ENCODE measurements at places on chromosomes 1 and 21.

DNA sequence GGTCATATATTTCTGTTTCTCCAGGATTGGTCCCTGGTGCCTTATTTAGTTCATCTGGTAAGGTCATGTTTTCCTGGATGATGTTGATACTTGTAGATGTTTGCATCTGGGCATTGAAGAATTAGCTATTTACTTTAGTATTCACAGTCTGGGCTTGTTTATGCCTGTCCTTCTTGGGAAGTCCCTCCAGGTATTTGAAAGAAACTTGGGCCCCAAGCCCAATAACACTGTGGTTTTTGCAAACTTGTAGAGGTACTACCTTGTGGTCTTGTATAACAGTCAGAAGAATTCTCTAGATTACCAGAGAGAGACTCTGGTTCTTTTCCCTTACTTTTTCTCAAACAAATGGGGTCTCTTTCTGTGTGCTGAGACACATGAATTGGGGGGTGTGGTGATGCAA, 251.4 kb upstream of the B3GALT2 start:
- no peak for DNase-seq

DNA sequence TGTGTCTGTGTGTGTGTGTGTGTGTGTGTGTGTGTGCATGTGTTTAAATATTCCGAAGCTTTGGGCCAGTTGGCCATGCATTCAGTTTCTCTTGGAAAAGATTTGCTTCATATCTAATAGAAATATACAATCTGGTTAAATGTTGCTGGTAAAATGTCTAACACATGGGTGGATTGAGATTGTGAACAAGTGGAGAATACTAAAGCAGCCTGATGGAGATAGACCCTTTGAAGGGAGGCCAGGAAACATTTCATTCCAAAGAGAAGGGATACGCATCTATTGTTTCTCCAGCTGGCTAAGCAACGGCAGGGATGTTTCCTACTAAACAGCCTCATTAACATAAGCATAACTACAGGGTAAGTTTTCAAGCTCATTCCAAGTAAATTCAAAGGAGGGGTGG, 257.5 kb upstream of the PTBP2 start:
- no peak for DNase-seq

DNA sequence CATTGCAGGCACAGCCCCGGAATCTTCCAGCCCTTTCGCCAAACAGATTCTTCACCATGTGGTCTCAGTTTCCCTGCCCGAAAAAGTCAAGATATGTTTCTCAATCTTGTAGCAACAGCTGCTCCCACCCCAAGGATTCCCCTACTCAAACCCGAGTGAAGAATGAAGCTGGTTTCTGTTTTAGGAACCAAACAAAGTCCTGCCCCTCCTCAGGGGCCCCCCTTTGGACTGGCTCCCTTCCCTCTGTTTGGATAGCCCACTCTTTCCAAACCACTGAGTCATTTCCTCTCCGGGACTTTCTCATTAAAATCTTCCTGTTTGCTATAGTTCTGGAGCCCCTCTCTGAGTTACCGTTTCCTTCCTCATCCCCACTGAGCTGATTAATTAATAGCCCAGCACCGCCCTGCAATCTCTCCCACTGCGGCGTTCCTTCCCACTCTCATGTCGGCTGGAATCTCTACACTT, 100.9 kb downstream of the TSEN15 start:
- DNase-seq, result peak; percentile 50

GRCh38 chr1:56494306-56494705, 85.1 kb downstream of the PLPP3 start:
- DNase-seq, result no peak

DNA sequence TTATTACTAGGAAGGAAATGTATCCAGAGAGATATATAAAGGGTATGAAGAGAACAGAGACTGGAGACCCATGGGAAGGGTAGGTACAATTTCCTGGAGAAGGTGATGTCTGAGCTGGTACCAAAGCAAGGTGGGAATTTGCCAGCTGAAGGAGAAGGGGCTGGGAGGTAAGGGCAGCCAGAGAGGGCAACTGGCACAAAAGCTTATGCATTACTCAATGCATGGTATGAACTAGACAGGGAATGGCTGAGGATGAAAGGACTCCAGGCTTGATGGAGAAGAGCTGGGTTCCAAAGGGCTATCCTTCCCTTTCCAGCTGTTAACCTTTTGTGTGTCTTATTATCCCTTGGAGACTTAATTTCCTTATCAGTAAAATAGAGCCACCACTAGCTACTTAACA, 113.6 kb upstream of the GADD45A start:
- no peak for DNase-seq

DNA sequence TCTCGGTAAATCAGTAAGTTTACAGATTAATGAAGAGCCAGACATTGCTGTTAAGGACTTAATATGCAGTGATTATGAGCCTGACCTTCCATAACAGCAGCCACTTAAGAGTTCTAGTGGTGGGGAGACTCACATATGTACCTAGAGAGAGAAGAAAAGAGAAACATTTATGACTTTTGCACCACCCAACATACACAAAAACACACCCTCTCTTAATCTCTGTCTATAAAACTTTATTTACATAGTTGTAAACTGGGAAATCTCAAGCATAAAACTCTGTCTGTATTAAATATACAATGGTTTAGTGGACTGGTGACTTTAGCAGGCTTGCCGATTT, 347.4 kb upstream of the ADGRL2 start:
- no peak for DNase-seq

- DNase-seq, result no peak
These were observed 2.7 kb downstream of the CLIC6 start for GRCh38 chr21:34671462-34671861.

- no peak for DNase-seq
These were observed 99.1 kb downstream of the PTBP2 start for GRCh38 chr1:96820671-96821070.

DNA sequence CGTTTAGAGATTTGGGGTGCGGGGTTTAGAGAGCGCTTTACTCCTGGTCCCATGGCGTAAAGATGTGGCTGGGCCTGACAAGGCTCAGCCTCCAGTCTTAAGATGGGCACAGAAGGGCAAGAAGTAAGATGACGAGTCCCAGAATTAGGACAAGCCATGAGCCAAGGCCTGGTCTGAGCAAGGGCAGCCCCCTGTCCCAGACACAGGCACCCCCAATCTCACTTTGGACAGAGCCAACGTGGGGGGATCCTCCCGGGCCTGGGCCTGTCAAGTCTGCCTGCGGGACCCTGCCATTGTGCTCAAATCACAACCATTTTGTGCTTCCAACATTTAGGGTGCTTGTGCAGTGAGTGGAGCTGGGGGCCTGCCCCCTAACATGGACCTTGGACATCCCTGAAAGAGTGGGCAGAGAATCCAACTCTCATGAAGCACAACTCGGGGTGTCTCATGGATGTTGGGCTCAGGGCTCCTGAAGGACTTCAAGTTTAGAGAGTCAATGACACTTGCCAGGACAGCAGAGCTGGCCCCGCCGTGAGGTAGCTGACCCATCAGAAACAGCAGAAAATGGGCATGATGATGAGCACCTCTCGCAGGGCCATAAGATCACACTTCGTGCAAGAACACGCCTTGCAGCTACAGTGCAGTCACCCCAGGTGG, 52.6 kb downstream of the KIF21B start:
- DNase-seq, result no peak

- DNase-seq, result no peak
These were observed 28.1 kb downstream of the IL23R start for GRCh38 chr1:67194209-67194863.

GRCh38 chr1:204885790-204886189, 15.1 kb downstream of the NFASC start:
- DNase-seq, result peak; percentile 26

DNA sequence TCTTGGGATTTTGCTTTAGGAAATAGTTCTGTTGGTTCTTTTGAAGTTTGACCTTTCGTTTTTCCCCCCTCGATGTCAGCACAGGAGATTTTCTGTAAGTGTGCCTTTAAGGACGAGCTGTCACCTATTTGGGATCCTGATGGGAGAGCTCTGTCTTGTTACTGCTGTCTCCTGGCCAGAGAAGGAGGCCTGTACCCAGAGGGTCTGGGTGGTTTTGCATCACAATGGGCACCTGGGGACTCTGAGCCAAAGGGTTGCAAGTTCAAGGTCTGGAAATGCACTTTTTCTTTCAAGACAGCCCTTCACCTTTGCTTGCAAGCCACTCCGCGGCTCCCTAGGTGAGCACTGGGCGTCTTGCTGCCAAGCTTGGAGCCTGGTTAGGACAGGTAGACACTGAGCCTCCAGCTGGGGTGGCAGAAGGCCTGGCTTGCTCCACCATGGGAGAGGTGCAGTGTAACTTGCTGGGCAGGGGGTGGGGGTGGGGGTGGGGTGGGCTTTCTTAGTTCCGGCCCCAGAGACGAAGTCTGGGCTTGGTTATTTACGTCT, 2.9 kb downstream of the AJAP1 start:
- no peak for DNase-seq

- DNase-seq, result no peak
These were observed 33.7 kb downstream of the L1TD1 start for GRCh38 chr1:62228136-62228882.
